Mammary epithelial cell (primary cell): ENCODE measurements at places on chromosomes 6 and 20. TPM values are rescaled to one million over a fixed set of nuclear protein-coding genes. Genes with fewer than 3 reads are reported as not detected.

PRSS16 gene
- total RNA-seq = 10.5 and 16.5 TPM in 2 replicates

PPT2 gene
- 10.0 TPM for total RNA-seq

DNA sequence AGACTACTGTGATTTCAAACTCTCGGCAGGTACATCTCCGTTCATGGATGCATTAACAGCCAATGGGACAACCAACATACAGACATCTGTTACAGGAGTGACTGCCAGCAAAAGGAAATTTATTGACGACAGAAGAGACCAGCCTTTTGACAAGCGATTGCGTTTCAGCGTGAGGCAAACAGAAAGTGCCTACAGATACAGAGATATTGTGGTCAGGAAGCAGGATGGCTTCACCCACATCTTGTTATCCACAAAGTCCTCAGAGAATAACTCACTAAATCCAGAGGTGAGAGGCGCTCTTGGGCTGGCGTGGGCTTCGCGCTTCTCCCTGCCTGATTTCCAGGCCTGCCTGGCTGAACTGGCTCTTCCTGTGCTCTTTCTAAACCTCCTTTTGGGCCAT is 68.4 kb downstream of the RPP40 start:
- no peak for DNase-seq

DNA sequence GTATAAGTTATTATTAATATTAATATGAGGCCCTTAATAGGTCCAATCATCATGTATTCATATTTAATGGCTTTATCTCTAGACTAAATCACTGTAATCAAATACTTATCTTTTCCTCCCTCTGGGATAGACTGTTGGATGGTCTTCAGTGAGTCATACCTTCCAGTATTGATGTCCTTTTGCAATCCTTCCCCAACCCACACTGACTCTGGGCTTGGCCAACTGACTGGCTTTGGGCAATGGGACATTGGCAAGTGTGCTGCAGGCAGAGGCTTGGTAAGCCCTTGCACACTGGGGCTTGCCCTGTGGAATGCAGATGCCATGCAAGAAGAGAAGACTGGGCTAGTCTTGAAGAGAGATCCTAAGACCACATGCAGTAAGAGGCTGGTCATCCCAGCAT is 136.6 kb downstream of the CCDC170 start:
- DNase-seq = no peak
